Heart right ventricle (tissue), 16 donors: ENCODE measurements at places on chromosomes 16 and 17. TPM values are rescaled to one million over a fixed set of nuclear protein-coding genes. Genes with fewer than 3 reads are reported as not detected.

The TMC8 gene
- 0.96 TPM for polyA plus RNA-seq

The SLC9A5 gene
- 1.5 TPM for polyA plus RNA-seq

The RAB11FIP4 gene
- polyA plus RNA-seq: 1.6 TPM

The PYDC1 gene
- not detected for polyA plus RNA-seq
